Left hindlimb (tissue), 1 donor: ENCODE measurements at places on chromosomes 16 and 17.

GRCh38 chr16:89700649-89701424, 668 bp downstream of the SPATA2L start:
- DNase-seq = peak; percentile 53

DNA sequence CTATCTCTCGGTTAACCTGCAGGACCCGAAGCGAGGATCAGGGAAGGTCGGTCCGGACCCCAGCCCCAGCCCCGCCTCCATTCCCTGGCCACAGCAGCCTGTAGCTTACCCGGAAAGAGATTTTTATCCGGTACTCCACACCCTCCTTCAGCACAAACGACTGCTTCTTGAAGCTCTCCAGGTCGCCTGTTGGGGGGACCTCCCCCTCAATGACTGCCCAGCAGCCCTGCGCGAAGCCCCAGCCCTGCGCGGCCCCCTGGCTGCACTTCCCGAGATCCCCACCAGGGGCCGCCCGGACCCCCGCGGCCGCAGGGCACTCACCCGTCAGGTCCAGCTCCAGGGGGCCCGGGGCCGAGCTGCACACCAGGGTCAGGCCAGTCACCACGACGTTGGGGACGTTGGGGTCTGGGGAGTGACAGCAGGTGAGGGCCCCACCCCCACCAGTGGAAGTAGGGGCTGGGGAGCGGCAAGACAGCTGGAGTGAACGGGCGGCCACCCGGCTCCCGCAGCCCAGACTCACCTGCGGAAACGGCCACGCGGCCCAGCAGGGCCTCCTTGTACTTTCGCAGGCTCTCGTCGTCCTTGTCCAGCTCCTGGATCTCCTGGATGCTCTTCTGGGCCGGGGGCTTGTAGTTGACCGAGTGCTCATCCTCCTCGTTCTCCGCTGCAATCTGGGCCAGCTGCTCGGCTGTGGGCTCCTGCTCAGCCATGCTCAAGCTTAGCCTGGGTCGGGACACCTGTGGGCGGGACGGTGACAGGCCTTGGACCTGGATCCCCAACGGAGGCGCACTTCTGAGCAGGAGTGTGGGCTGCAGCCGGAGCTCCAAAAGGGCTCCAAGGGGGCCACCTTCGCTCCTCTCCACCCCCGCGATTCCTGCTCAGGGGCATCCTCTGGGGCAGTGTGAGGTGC, 1.7 kb downstream of the ARHGDIA start:
- peak; percentile 73 for DNase-seq

GRCh38 chr17:61286449-61286848, 113.2 kb upstream of the TBX2 start:
- no peak for DNase-seq

DNA sequence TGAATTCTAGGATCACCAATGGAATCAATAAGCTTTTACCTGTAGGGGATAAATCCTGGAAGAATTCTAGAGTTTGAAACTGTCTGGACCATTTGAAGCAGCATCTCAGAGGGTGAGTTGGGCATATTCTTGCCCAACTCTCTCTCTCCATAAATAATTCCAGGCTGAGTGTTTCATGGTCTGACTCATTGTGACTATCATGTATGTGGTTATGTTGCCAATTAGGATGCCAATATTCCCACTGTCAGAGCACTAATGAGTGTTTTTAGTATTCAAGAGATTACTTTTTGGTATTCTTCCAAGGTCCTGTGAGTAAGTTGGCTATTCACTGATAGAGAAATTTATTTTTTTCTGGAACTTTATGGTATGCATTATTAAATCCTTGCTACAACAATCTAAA, 456.9 kb downstream of the TOX3 start:
- no peak for DNase-seq

DNA sequence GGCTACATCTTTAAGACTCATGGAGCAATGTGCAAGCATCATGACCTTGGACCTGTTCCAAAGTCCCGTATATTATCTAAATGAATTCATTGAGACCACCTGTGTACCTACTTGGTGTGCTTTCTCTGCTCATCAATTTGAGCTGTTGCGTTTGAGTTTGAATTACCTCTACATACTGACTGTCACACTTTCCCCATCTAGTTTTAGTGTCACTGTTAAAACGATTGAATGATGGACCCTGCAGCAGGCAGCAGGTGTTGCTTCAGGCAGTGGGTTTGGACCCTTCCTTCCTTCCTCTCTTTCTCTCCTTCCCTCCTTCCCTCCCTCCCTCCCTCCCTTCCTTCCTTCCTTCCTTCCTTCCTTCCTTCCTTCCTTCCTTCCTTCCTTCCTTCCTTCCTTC, 33.9 kb upstream of the ZKSCAN2 start:
- no peak for DNase-seq
